Left renal cortex interstitium (tissue), 4 donors: ENCODE measurements at places on chromosomes 5 and 9. TPM values are rescaled to one million over a fixed set of nuclear protein-coding genes. Genes with fewer than 3 reads are reported as not detected.

Gene IFNB1
- not detected for polyA plus RNA-seq

GRCh38 chr9:4541856-4542255 lies 51.6 kb downstream of the SLC1A1 start:
- no peak for DNase-seq

DNA sequence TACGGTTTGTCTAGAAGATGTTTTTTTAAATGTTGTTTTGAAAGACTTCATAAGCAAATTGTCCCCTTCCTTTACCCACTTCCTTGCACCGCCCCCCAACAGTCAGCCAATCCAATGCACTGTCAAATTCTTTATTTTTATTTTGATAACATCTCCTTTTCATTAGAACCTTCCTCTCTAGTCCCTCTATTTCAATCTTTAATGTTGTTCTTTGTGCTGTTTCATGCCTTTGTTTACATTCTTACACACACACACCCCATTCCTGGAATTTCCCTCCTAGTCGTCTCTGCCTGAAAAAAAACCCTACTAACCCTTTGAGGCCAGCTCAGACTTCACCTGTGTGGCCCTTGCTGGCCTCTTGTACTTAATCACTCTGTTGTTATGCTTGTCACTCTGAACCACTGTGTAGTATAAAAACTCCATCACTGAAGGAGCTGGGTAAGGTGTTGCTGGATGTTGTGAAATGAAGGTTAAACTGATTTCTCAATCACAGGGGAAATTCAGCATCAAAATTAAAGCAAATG lies 133.4 kb downstream of the UGCG start:
- no peak for DNase-seq

Gene C5orf34
- polyA plus RNA-seq, result 4.2 TPM

DNA sequence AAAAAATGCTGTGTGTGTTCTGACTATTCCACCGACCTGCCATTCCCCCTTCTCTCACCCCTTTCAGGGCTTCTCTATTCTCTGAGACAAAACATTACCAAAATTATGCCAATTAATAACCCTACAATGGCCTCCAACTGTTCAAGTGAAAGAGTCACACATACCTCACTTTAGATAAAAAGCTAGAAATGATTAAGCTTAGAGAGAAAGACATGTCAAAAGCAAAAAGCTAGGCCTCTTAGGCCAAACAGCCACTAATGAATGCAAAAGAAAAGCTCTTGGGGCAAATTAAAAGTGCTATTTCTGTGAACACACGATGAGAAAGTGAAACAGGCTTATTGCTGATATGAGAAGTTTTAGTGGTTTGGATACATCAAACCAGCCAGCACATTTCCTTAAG lies 279.6 kb upstream of the GRAMD2B start:
- DNase-seq, result no peak

DNA sequence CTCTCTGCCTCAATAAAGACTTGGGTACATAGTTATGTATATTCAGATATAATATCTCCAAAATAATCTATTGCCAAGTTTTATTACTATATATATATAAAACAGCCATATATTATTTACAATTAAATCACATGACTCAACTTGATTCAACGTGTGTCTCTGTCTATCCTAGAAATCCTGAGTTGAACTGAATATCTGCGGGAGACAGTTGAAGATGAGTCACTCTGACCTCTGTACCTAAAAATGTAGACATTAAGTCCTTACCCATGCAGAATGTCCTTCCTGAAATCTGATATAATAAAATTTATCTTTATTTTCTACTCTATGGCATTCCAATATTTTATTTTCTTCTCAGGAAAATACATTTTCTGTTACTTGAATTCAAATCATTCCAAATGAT lies 218.2 kb upstream of the PRDM9 start:
- DNase-seq, result no peak

Gene IRX2
- polyA plus RNA-seq, result 28.8 TPM

Gene BAAT
- 0.05 TPM for polyA plus RNA-seq

Gene RASA1
- 45.3 TPM for polyA plus RNA-seq

DNA sequence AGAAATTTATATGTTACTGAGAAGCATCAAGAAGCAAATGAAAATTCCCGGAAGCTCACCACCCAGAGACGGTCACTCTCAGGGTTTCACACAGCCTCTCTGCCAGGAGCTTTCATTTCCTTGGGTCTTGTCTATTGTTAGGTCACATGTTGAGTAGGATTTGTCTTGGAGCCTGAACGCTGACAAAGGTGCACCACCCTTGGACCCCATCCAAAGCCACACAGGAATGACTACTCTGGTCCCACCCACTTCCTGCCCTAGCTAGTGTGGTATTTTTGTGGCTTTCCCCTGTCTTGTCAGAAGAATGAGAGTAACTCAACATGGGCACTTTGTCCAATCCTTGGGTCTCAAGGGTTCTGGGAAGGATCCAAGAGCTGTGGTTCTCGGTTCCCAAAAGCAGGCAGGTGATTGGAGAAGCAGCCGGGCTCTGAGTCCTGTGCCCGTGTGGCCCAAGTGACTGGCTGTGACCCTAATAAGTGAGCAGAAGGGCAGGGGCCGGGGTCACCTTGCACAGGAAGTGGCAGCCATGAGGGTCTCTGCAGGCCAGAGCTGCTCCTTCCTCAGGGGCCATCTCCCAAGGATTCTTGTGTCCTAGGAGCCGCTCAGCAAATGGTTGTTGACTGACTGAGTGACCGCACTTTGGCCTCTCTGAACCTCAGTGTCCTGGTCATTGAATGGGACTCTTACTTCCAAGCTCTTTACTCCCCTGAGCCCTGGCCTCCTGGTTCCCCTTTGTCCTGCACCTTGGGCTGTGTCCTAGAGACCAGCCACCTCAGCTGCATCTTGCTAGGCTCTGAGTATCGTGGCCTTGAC lies 6.9 kb downstream of the FGD3 start:
- DNase-seq, result no peak

- no peak for DNase-seq
Observed at GRCh38 chr5:164672931-164673694, 1167.7 kb downstream of the MAT2B start.

- no peak for DNase-seq
Observed at GRCh38 chr5:24492229-24492628, 152.5 kb downstream of the CDH10 start.

DNA sequence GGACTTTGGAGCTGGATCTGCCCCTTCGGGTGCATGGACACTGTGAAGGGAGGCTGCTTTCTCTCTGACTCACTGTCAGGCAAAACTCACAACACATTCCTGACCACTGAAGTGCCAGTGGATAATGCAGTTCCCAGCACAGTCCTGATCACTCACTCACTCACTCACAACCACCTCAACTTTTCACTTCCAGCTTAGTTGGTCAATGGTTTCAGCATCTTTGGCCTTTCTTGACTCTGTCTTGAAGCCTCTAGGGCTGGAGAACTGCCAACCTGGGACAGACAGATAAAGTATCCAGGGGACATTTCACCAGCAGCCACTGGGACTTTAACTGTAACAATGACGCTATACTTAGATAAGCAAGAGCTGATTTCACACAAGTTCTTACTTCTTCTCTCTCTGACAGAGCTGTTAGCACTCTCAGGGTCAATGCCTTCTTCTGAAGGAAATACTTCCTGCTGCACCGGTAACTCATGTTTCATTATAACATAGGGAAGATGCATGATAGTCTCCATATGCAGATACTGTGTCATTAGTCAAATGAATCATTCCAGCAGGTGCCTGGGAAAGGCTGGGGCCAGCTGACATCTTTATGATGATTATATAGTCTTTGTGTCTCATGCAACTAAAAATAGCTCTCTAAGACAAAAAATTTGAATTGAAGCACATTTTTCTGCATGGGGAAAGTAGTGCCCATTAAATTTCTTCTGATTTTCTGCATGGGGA lies 499.0 kb downstream of the SEMA5A start:
- no peak for DNase-seq

Gene GRXCR2
- 0.08 TPM for polyA plus RNA-seq

- no peak for DNase-seq
Observed at GRCh38 chr5:10661401-10661800, 97.5 kb downstream of the ANKRD33B start.

Gene SCGB3A2
- polyA plus RNA-seq, result 0.36 TPM

- DNase-seq, result no peak
Observed at GRCh38 chr5:38448568-38449350, 107.7 kb downstream of the LIFR start.

Gene CDH9
- 14.8 TPM for polyA plus RNA-seq

GRCh38 chr5:140042643-140043507 lies at the start of gene NRG2:
NRG2 (minus strand) TSS chr5:140043299.
- DNase-seq, result no peak

- no peak for DNase-seq
Observed at GRCh38 chr5:72015103-72015548, 92.1 kb upstream of the MAP1B start.

GRCh38 chr5:9347541-9348295 lies 198.2 kb downstream of the SEMA5A start:
- no peak for DNase-seq

Gene LEAP2
- 5.0 TPM for polyA plus RNA-seq

DNA sequence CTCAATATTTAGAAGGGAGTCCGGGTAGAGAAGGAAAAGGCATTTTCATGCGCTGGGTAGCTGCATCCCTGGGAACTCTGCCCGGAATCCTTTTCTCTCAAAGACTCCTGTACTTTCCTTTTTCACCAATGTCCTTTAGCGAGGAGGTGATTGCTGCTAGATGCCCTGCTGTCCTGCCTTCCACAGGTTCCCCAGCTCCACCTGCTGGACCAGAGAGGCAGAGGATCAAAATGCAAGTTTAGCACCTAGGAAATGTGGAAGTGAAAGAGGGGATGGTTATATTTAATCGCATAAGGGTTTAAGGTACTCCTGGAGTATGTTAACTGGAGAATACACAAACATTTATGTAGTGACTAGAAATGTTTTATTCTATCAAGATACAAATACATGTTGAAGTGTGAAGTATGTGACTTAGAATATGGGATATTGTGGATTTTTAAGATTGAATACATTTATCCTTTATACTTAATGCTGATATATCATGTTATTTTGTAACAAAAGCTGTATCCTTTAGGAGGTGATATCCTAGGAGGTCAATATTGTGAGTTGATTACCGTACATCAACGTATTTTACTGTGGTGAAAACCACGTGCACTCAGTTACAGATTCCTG lies 145.7 kb downstream of the ARHGAP26 start:
- DNase-seq, result no peak

GRCh38 chr5:360257-361027 lies 38.9 kb downstream of the AHRR start:
- no peak for DNase-seq

DNA sequence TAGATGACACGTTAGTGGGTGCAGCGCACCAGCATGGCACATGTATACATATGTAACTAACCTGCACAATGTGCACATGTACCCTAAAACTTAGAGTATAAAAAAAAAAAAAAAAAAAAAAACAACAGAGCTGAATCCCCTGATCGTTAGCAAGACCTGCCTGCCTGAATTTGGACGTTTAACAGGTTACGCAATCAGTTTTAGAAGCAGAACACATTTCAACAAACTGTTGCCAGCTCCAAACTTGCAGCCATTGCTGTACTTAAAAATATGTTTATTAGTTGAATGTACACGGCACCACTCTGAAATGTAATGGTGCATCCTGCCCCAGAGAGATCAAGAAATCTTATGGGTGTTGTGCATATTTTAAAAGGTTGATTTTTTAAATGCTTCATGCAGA lies 680.0 kb downstream of the TLE4 start:
- no peak for DNase-seq

- DNase-seq, result no peak
Observed at GRCh38 chr9:116986015-116986414, 298.9 kb downstream of the TRIM32 start.

- no peak for DNase-seq
Observed at GRCh38 chr5:132024789-132025402, 13.4 kb upstream of the ACSL6 start.

GRCh38 chr5:172450861-172451695 lies 3.2 kb downstream of the SH3PXD2B start:
- no peak for DNase-seq

- DNase-seq, result no peak
Observed at GRCh38 chr5:15715967-15716366, 216.0 kb downstream of the FBXL7 start.

Gene SLC34A1
- 254 TPM for polyA plus RNA-seq

DNA sequence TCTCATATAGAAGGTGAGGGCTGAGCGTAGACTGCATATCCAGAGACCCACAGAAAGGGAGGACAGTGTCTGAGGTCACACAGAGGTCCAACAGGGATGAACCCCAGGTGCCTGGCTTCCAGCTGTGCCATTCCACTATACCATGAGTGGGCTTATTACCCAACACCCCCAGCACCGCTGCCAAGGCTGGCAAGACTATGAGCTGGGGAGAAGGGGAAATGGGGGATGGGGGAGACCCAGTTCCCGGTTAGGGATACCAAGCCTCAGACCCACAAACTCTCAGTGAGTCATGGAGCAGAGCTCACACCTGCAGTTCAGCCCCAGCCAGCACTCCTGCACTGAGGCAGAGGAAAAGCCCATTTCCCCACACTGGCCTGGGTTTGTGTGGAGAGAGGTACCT lies 106.4 kb downstream of the PSD2 start:
- DNase-seq, result no peak

DNA sequence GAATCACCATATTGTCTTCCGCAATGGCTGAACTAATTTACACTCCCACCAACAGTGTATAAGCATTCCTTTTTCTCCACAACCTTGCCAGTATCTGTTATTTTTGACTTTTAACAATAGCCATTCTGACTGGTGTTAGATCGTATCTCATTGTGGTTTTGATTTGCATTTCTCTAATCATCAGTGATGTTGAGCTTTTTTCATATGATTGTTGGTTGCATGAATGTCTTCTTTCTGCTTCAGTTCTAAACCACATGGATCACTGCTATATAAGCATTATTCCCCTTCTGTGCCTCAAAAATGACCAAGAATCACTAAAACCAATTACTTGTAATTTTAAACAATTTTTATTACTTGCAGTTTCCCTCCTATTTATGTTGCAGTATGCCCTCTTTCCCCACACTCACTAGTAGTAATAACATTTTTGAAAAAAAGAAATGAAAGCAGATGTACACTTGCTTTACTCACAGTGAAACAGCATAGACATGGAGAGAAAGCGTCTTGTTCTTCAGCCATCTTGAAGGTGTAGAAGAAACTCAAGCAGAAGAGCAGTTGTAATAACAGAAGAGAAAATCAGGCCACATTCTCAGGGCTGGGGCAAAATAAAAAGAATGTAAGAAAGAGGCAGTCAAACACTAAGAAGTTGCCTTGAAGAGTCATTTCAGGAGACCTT lies 4.5 kb upstream of the TMEM252 start:
- DNase-seq, result no peak
